Stimulated activated CD4-positive, alpha-beta T cell treated with anti-CD3 and anti-CD28 coated beads, Interleukin-1b, Interleukin-23, amount 100 ng/mL, for 48 hours (primary cell): ENCODE measurements at places on chromosomes 6 and 20.
A peak's percentile ranks its signal among the peaks of the same experiment; 100 is the strongest.

DNA sequence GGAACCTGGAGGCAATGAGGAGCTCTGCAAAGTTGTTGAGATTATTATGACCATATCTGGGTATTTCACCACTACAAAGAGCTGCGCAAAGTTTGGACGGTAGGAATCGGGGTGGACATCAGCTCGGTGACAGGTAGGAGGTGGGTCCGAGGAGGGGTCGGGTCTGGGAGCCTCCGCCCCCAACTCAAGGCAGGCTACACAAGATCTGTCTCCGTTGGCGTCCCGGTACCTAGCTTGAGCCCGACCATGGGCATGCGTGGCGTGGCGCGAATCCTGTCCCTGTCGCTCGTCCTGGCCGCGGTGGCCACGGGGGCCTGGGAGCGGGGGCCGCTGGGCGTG is 40.2 kb upstream of the ZNFX1 start:
- no peak for DNase-seq

DNA sequence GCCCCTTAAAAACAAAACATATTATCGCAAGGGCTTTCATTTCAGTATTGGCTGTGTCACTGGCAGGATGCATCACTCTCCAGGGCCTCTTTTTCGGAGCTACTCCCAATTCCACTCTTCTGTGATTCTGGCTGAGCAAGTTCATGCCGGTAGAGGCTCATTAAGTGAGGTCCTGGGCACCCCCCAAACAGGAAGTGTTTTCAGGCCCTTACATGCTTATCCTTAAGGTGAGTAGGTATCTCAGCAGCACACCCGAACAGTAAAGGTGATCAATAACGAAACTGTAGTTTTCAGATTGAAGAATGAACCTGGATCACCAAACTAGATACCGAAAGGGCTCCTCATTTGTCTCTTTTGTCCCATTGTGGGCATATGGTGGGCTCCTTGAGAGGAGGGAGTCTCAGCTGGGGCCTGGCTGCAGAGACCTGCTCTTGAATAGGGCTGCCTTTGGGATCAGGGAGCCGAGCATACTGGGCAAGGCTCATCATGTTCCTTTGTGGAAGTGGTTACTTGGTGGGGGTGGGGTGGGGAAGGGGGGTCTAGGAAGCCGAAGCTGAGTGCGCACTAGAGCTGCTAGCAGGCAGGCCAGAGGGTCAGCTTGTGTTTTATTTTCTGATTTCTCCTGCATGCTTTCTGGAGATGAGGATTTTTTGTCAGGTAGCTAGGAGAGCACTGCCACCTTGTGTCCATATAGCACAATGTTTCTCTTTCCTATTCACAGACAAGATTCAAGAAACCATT is 65.2 kb downstream of the CDS2 start:
- peak; percentile 8 for DNase-seq

DNA sequence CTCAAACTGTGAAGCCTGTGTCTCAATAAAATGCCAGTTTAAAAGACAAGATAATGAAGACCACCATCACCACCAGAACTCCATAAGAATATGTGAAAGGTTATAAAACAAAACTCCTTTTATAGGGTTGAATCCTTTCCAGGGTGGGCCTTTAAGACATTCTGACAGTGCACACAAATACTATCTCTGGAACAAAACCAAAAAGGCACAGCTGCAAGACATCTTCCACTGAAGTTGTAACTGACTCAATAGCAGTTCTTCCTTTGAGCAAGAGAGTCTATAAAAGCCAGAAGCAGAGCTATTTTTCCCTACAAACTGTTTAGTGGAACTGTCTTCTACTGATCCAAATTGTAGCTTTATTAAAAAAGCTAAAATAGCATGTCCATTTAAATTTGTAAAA is 81.6 kb downstream of the EPB41L2 start:
- no peak for DNase-seq

- no peak for DNase-seq
Observed at GRCh38 chr6:89122625-89123024, 4.8 kb upstream of the SRSF12 start.

DNA sequence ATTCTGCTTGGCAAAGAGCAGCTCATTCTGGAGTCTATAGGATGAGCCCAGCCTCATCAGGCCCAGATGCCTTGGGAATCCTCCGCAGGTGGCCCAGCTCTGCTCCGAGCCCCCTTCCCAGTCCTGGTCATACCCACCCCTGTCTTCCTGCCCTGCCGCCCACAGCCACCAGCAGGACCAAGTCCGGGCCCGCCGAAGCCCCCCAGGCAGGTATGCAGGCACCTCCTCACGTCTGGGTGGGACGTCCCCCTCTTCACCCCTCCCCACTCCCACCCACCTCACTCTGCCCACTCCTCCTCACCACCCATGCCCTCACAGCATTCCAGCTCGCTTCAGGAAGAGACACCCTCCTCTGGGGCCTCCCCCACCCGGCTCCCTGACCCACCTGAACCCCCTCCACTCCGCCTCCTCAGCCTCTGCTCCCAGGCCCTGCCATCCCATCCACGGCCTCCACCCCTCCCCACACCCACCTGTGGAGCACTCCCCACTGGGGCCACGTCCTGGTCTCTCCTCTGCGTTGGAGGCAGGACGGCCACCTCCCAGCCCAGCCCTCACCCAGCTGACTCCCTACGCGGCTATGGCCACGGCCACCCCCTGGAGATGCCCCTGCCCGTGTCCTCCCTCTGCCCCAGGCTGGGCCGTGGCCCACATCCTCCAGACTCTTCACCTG is 43.4 kb downstream of the KCNQ2 start:
- DNase-seq, result no peak

- no peak for DNase-seq
Observed at GRCh38 chr20:21583486-21584168, 69.8 kb upstream of the NKX2-2 start.

- DNase-seq, result no peak
Observed at GRCh38 chr6:87282743-87283142, 39.6 kb upstream of the SMIM8 start.

DNA sequence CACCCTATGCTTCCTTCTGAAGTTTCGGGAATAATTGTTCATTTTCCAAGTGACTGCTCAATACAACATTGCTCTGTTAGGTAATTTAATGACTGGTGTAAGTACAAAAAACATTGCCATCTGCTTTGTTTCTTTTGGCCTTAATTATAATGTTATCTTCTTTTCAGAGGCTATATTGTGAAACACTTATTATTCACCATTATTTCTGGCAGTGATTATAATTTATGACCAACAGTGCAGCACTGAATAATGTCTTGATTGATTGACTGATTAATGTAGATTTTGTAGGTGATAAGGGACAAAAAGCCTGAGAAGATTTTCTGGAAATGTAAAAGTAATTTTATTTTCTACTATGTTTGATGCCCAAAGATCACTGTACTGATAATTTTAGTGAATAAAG is 377.7 kb downstream of the PLCB1 start:
- DNase-seq, result no peak

GRCh38 chr6:106083618-106084017 is 2.5 kb upstream of the PRDM1 start:
- no peak for DNase-seq

- no peak for DNase-seq
Observed at GRCh38 chr6:29925727-29926412, 16.5 kb upstream of the HLA-A start.

- DNase-seq, result no peak
Observed at GRCh38 chr20:16212790-16213189, 360.5 kb downstream of the KIF16B start.

- DNase-seq, result no peak
Observed at GRCh38 chr6:77466451-77467437, 3.5 kb upstream of the HTR1B start.

- DNase-seq, result no peak
Observed at GRCh38 chr6:165968408-165968807, 199.2 kb downstream of the TBXT start.

- no peak for DNase-seq
Observed at GRCh38 chr6:140009286-140009685, 634.8 kb upstream of the CITED2 start.
